Activated naive CD4-positive, alpha-beta T cell (primary cell): ENCODE measurements at places on chromosomes 12 and 14.

DNA sequence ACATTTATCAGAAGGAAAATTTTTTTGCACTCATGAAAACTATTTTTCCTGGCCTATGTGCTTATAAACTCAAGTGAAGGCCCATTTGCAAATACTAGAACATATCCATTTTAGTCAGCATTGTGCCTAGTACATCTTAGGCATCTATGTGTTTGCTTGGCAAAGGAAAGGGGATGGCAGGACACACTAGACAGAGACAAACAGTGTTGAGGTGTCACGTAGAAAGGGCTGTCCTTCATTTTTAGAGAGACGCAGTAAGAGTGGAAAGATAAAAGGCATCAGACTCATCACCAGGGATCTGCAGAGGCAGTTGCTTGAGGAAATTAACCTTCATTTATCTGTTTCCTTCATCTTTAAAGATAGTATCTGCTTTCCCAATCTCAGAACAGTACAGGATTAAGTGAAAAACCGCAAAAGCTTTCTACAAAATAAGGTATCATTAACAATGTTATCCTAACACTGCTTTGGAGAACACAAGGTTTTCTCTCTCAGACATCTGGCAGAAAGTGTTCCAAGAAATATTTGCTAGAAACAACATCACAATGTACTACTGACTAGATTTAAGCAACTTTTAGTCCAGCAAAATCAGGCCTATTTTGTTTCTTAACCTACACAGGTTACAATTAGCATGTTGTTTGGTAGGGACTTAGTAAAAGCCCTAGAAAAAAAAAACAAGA is 2.0 kb downstream of the YBX3 start:
- DNase-seq: no peak

GRCh38 chr12:112017041-112017440 is 3.8 kb downstream of the ERP29 start:
- DNase-seq: no peak

DNA sequence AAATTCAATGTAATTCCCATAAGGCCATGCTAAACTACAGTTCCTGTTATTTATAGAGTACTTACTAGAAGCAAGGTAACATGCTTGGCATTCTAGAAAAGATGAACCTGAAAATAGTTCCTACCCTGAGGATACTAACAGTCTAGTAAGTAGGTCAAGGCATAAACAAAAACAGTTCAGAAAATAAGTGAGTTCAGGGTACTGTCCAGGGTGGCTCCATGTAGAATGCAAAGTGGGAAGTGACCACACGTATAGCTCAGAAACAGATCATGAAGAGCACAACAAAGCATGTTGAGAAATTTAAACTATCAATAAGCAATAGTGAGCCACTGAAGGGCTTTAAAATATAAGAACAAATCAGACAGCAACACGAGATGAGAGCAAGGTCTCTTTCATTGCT is 2.3 kb downstream of the TMED10 start:
- no peak for DNase-seq

GRCh38 chr12:127230843-127231260 is 1036.1 kb upstream of the TMEM132C start:
- no peak for DNase-seq

DNA sequence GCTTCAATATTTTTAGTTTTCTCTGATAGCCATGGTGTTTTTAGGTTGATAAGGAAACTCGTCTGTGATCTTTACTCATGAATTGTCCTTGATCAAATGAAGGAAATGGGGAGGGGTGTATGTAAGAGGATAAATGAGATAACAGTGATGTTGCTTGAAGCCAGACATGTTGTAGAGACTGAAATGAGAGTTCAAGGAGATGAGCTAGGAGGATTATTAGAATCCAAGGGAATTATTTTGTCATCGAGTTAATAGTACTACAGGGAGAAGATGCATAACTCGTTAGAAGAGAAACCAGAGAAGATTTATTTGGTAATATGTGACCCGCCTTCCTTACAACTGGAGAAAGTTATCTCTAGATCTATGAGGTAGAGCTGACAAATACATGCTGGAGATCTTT is 371.3 kb upstream of the DDHD1 start:
- DNase-seq: no peak
